Occipital lobe (tissue), 3 donors: ENCODE measurements at places on chromosomes 6 and 20. TPM values are rescaled to one million over a fixed set of nuclear protein-coding genes. Genes with fewer than 3 reads are reported as not detected.

- no peak for DNase-seq
Observed at GRCh38 chr6:119350202-119350951, 816 bp upstream of the MAN1A1 start.

DNA sequence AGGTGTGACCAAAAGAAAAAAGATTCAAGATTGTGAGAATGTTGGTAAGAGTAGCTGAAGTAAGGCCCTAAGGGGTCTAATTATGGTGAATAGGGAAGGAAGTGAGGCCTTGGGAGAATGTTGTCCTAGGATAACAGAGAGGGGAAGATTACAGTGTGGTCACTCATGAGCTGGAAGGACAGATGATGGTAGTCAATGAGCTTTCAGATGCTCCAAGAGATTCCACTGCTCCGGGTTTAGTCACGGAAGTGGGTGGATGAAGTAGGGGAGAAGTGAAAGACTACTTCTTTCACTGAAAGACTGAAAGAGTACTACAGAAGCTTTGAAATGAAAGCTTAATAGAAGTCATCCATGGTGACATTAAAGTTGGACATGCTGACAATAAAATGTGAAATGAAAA is 108.5 kb downstream of the MMS22L start:
- no peak for DNase-seq

- DNase-seq: no peak
Observed at GRCh38 chr6:149897015-149897697, 757 bp downstream of the RAET1E start.

- no peak for DNase-seq
Observed at GRCh38 chr6:1627827-1628560, 18.3 kb downstream of the FOXC1 start.

DNA sequence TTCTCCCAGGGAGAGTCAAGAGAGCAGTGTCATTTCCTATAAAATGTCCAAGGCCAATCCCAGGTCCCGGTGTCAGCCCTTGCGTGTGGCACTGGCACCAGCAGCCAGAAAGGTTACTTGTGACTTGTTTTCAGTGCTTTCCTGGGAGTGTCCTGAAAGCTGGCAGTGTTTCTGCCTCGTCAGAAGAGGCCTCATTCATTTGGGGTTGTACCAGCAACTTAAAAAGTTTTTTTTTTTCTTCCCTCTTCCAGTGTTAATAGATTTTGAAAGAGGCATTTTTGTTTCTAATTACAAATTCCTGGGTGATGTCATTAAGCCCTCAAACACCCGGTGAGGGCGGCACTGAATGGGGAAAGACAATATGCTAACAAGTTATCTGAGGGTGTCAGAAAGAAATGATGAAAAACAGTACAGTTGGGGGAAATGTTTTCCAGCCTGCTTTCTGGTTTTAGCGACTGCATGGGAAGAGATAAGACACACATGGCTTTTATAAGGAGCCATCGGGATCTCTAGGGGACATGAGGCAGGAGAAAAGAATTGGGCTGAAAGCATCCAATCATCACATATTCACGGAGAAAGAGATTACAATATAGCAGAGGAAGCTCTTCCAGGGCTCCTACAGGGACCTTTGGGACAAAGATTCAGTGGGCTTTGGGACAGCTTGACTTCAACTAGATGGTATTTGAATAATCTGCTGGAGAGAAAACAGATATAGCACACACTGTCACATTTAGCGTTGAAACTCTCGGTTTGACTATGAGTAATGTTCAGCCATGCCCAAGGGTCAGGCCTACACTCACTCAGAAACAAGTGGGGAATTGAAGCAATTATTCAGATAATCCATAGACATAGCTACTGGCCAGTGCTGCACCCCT is 153.0 kb downstream of the BCAS1 start:
- DNase-seq: no peak

DNA sequence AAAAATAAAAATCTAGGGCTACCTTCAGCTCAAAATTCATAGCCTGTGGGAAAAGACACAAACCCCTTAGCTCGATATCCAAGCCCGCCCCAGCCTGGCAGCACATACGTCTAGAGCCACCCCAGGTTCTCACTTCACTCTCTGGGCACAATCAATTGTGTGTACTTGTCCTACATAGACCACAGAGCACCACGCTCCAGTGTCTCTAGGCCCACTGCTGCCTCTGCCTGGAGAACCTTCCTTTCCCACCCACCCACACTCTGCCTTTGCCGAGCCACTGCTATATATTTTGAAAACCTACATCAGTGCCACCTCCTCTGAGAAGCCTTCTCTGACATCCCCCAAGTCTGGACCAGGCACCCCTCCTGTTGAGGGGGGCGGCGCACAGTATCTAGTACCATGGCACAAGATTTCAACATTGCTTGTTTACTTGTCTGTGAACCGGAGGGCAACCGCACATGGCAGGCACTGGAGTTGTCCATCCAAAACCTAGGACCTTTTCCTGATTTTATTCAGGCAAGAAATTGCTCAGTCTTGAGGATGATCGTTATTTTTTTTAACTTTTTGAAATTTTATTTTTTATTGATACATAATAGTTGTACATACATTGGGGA is 141.5 kb downstream of the UNC5CL start:
- DNase-seq: no peak

- DNase-seq: no peak
Observed at GRCh38 chr6:3349388-3350251, 90.9 kb downstream of the PSMG4 start.

DNA sequence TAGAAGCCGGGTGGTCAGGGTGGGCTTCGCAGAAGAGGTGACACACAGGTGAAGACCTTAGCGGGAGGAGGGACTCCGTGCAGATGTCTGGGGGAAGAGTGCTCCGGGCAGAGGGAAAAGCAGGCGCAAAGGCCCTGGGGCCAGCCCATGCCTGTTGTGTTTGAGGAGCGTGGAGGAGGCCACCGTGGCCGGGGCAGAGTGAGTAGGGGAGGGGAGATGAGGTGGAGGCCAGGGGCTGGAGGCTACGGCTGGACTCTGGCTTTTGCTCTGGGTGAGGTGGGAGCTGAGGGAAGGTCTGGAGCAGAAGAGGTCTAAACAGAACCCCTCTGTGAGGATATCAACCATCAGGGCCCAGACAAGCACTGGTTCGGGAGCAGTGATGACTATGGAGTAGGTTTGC is 244.0 kb downstream of the PREX1 start:
- DNase-seq: no peak

DNA sequence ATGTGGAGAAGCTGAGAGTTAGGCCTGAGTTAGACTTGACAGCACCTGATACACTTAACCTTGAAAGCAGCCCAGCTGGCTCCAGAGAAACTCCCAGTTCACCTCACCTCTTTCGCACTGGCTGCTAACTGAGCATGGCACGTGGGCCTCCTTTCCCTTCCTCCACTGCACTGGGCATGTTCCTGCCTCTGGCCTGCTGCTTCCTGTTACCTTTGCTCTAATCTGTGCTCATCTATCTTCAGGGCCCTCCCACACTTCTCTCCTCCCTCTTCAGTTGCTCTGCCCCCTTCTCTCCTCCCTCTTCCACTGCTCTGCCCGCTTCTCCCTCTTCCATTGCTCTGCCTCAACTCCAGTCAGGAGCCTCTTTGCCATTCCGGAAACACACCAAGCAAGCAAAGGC is 13.7 kb upstream of the UBE2V1 start:
- DNase-seq: no peak

DNA sequence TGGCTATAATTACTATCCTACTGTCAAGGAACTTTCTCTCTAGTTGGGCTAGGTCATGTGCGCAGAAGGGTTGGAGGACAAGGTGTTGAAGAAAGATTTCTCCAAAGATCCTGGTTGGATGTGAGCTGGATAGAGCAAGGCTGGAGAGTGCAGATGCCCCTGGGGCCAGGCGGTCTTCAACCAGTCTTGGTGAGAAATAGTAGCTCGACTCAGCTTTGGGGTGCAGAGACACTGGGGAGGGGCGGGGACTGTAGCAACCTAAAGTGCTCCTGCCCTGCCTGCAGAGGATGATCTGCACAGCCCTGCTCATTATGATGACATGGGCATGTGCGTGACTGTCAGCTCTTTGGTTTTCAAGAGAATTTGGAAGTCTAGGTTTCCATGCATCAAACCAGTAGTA is 35.9 kb downstream of the PHACTR3 start:
- DNase-seq: no peak

GRCh38 chr20:271069-271468 is 13.5 kb downstream of the DEFB132 start:
- no peak for DNase-seq

Gene RNF182
- total RNA-seq: 73.6 TPM

Gene SLC22A7
- total RNA-seq: 0.31 TPM

Gene TPD52L1
- total RNA-seq: 1.4 TPM

Gene GSTA2
- total RNA-seq: not detected

Gene VWA7
- 0.31 TPM for total RNA-seq
